ENCODE measurements at places on chromosomes 7 and 10.

- no peak for DNase-seq
Measured at GRCh38 chr7:80225361-80225760, 90.7 kb downstream of the GNAI1 start.

GRCh38 chr10:109126016-109126415 is 797.3 kb downstream of the XPNPEP1 start:
- DNase-seq: no peak

GRCh38 chr10:100006243-100006886 is 3.4 kb downstream of the DNMBP start:
- DNase-seq: no peak

- DNase-seq: no peak
Measured at GRCh38 chr10:89078724-89079672, 88.4 kb downstream of the FAS start.

- no peak for DNase-seq
Measured at GRCh38 chr7:96993094-96993865, 12.1 kb upstream of the DLX6 start.

- DNase-seq: no peak
Measured at GRCh38 chr7:112252691-112253090, 46.2 kb downstream of the ZNF277 start.

GRCh38 chr7:130071701-130072622 is 1.6 kb downstream of the KLHDC10 start:
- DNase-seq: peak; percentile 52

- no peak for DNase-seq
Measured at GRCh38 chr10:6813856-6814255, 233.8 kb upstream of the PRKCQ start.

DNA sequence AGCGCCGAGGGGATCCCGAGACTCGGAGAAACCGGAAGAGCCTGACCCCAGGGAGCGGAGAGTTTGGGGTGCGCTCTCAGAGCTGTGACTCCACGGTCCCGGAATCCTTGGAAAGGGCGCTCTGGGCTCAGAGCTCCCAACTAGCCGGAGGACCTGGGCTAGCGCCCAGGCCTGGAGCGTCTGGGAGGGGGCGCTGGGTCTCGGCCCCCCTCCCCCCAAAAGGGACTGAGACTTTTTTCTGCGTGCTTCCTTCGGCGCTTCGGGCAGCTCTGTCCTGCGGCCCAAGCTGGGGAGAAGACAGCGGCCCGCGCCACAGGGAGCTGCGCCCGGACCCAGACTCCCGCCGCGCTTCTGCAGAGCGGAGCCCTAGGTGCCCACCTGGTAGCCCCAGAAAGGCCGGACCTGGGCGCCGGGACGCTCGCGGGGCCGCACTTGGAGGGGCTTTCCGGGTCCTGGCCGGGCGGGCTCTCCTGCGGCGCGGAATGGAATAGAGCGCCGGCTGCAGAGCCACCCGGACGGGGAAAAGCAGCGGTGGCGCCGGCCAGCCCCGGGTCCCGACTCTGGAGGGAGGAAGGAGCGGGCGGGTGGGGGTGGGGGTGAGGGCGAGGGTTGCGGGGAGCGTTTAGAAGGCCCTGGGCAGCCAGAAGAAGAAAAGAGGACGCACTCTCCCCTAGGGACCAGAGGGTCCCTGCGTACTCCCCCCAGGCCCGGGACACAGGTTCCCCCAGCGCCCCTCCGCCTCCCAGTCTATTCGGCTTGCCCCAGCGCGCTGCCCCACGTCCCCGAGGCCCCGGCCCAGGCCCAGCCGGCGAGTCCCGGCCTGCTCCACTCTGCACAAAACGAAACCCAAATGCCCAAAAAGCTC is 4.7 kb downstream of the ZNF503 start:
- DNase-seq: no peak

- DNase-seq: no peak
Measured at GRCh38 chr7:123655614-123656013, at the start of gene LMOD2. Gene LMOD2 (plus strand): TSS chr7:123655866. CDS start chr7:123655964, 98 bp downstream.

DNA sequence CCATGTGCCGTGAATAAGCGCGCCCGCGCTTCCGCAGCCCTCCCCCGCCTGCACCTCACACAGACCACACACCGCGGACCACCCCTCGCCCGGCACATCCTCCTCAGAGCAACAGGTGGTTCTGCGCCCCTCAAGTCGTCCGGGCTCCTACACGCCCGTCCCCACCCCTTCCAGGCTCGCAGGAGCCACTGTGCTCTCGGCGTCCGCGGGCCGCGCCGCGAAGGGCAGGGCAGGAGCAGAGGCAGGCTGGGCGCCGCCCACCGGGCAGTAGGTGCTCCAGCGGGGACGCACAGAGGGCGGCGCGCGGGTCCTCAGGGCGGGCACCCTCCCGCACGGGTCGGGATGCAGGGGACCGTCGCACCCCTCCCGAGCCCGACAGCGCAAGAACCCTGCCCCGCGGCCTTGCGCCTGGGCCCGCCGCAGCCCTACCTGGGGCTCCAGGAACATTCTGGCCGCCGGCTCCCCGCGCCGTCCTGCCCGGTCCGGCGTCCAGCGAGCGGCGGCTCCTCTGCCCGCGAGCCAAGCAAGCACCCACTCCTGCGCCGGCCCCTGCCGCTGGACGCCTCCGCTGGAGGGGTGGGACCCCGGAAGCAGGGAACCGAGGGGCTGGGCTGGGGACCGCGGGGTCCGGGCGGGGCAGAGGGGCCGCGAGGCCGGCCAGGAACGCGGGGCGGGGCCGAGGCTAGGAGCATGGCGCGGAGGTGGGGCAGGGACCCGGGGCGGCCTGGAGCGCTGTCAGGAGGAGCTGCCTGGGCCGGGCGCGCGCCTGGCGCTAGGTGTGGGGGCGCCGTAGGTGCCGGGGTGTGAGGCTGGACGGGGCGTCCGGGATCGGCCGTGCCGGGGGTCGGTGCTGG is 37.4 kb downstream of the RASGEF1A start:
- no peak for DNase-seq

DNA sequence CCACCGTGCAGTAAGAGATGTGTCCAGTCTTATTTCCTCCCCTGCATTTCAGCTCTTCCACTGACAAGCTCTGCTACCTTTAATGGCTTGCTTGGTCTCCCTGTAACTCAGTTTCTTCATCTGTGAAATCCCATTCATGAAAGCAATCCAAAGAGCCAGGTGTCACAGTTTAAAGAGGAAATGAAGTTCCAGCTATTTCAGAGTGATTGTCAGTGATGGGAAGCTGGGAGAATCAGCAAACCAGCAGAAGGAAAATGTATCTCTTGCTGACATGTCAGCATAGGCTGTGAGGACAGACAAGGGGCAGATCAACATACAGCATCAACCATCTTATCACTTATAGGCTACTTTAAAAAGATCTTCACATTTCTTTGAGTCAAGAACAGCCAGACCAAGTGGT is 445.3 kb downstream of the ADRA2A start:
- DNase-seq: no peak

GRCh38 chr10:65847436-65848230 is 1078.2 kb upstream of the LRRTM3 start:
- no peak for DNase-seq

- DNase-seq: no peak
Measured at GRCh38 chr10:124198871-124199270, 105.5 kb upstream of the CHST15 start.

GRCh38 chr7:24656608-24657007 is 83.4 kb downstream of the PALS2 start:
- no peak for DNase-seq

GRCh38 chr7:98456866-98457265 is 56.0 kb upstream of the BAIAP2L1 start:
- no peak for DNase-seq

DNA sequence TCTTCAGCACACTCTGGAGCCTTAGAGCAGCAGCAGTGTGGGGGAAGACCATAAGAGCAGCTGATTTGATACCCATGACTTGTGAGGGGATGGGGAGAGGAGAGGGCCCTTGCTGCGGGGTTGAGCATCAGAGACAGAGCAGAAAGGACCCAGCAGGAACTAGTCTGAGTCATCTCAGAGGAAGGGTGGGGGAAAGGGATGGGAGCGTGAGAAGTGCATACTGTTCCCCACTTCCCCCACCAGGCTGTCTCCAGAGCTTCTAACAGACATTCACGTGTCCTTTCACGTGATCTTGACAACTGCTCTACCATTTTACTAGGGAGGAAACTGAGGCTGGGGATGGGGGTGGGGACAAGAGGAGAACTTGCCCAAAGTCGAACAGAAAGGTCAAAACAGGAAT is 38.7 kb downstream of the FAM241B start:
- DNase-seq: no peak

DNA sequence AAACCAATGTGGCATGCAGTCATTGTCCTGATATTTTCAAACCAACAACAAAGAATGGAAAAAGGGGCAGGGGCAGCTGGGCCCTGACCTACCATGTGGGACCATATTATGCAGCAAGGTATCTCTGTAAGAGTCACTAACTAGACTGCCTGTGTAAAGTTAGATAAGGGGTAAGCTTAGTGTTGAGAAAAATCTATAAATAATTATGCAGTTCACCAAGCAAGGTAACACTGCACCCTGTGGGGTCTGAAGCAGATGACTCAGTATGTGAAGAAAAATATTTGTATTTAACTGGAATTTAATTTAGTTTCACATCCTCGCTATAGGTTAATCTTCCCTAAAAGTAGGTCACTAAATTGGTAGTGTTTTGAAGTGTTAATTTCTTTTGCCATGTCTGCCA is 99.3 kb downstream of the PPP1R3A start:
- no peak for DNase-seq

- DNase-seq: no peak
Measured at GRCh38 chr10:60208676-60209269, 180.9 kb downstream of the ANK3 start.

GRCh38 chr7:32579776-32580175 is 84.5 kb downstream of the AVL9 start:
- DNase-seq: no peak
